Stimulated activated effector memory CD8-positive, alpha-beta T cell treated with anti-CD3 and anti-CD28 coated beads, Interleukin-12 subunit alpha, Interleukin-12 subunit beta, amount 100 ng/mL, for 72 hours (primary cell): ENCODE measurements at places on chromosomes 1 and 21.

DNA sequence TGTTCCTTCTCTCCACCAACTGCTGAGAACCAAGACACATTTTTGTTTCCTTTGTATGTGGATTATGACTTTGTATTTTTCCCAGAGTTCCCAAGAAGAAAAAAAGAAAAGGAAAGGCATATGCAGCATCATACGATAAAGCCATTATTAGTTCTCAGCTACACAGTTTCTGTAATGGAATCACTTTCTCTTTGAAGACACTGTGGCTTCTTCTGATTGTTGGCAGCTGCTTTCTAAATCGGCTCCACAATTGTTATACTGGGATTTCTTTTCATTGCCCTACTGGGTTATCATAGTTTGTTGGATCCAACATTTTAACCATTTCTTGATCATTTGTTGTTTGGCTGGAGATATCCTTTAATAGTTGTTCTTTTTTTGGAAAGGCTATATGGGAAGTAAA lies 89.5 kb upstream of the HIVEP3 start:
- DNase-seq, result no peak

DNA sequence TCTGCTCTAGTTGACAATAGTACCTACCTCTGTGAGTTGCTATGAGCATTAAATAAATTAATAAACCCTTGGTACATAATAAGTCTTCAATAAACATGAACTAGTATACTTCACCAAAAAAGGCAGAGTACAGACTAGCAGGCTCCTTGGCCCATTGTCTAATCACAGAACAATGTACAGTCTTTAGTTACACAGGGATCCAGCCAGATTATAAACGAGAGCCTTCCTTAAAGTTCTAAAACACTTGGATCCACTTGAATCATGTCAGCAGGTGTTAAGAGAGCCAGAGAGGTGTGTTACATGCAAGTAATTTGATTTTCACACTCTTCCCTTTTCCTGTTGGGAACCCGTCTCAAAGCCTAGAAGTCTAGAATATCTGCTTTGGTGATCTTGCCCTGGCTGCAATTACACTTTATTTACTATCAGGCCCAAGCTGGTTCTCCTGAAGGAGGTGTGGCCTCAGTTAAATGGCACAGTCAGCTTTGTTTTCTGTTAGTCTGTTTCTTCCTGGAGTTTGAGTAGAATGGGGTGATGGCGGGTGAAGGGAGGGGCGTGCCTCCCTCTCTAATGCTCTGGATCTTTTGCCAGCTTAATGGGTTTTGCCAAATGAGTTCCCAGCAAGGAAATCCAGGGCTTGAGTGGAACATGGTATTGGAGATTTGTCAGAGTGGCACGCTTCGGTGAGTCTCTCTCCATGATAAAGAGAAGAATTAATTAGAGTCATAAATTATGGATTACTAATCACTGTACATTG lies 570.9 kb upstream of the CAMK1G start:
- no peak for DNase-seq

GRCh38 chr1:188325211-188325610 lies 1496.5 kb downstream of the PLA2G4A start:
- no peak for DNase-seq

DNA sequence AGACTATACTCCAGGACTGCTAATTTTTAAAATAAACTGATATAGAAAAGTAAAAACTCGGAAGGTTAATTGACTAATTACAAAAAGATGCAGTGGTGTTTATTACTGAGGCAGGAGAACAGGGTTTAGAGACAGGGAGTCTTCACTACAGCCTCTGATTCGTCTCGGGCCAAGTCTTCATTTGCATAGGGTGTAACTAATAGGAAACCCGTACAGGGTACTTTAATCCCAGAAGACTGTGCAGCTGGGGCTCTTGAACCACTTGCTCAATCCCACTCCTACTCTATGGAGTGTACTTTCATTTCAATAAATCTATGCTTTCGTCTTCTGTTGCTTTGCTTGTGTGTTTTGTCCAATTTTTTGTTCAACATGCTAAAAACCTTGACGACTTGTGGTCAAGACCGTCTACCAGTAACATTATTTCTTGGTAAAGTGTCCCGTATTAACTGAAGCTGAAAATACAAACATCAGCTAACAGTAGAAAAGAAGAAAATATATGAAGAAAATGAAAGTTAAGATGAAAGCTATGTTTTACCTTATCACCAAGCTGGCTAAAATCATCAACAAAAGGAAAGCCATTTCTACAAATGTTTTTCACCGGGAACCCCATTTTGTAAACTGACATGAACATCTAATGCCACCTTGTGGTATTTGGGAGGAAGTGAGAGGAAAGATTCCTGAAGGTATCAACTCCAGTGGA lies 8.0 kb downstream of the SDHB start:
- DNase-seq, result no peak

GRCh38 chr1:53076721-53077598 lies 14.9 kb downstream of the PODN start:
- no peak for DNase-seq

DNA sequence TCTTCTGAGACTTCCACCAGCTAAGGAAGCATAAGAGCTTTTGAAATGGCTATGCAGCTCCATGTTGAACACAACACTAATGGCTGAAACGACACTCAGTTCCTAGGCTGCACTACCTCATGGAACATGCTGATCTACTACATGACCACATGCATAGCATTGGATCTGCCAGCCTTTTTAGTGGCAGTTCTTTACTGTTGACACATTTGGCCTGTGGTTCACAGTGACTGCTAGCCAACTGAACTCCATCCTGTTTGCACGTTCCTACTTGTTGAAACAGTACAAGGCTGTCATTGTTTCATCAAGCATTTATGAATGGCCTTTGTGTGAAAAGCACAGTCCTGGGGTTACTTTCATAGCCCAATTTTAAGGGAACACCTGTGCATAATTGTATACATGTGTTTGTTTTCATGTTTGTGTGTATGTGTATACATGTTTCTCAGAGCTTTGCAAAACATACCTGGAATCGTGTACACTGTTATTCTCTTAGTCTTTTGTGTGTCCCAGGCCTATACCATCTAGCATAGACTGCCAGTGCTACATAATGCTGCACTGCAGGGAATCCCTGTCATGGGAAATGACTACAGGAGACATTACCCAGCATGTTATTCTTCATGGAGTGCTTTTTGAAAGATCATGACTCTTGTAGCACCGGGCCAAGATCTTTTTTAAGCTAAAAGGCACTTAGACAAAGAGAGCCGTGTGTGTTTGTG lies 179.6 kb upstream of the ESRRG start:
- DNase-seq, result no peak

- DNase-seq, result no peak
Observed at GRCh38 chr21:37219761-37220432, 47.2 kb downstream of the VPS26C start.

GRCh38 chr21:42515708-42516502 lies 2.3 kb downstream of the SLC37A1 start:
- no peak for DNase-seq

- DNase-seq, result no peak
Observed at GRCh38 chr1:33010932-33011731, 25.6 kb downstream of the AK2 start.
